ACHN (cell line): ENCODE measurements at places on chromosomes 5 and 9.

DNA sequence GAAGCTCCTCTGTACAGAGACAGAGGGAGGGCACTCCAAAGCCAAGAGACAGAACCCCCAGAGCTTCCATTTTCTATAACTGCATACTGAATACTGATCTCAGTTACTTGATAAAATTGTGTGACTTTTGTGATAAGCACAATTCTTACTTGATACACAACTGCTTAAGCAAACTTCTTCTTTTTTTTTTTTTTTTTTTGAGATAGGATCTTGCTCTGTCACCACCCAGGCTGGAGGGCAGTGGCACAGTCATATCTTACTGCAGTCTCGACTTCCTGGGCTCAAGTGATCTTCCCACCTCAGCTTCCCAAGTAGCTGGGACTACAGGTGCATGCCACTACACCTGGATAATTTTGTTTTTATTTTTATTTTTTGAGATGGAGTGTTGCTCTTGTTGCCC is 252.1 kb upstream of the ZNF608 start:
- no peak for DNase-seq

- DNase-seq, result no peak
These were observed 551.1 kb downstream of the PSAT1 start for GRCh38 chr9:78848061-78848460.

DNA sequence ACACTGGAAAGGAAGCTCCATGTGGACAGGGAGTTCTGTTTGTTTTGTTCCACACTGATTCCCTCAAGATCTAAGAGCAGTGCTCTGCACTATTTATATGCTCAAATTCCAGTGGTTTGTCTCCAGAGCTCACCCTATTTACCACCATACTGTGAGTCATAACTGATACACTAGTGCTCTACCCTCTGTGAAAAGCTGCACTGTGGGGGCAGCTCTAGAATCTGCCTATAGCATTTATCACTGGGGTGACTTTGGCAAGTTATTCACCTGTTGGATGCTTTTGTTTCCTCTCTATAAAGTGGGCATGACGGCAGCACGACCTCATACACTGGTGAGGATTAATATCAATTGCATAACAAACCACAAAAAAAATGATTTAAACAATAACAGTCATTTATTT is 307.8 kb downstream of the NR2F1-AS1 start:
- DNase-seq, result peak; percentile 3

DNA sequence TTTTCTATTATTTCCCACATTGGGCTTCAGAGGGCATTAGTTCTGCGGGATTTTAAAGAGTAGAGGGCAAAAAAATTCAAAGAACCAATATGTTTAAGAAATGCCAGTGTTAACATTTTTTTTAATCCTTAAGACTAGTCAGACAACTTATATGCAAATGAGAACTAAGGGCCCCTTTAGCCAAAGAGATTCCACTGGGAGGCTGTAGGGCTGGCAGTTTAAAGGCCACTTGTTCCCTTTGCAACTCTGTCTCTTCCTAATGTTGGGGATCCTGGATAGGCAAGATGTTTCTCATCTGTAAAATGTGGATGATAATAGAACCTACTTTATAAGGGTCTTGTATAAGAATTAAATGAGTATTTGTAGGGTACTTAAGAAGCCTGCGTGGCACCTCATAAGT is 1395.9 kb downstream of the PTPRD start:
- no peak for DNase-seq

DNA sequence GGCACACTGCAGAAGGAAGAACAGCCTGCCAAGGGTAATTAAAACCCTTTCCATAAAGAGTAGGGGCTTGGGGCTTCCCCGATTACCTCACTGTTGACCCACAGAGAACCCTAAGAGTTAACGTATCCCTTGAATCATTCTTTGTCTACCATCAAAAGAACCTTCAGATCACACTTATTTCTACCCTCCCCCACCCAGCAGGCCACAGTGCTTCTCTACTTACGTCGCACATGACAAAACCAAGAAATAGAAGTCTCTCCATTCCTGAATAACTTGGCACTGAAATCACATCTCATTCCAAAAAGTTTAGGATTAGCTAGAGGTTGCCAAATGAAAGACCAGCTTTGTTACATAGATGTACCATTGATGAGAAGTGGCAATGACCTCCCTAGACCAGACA is 268.7 kb upstream of the GAS1 start:
- no peak for DNase-seq

DNA sequence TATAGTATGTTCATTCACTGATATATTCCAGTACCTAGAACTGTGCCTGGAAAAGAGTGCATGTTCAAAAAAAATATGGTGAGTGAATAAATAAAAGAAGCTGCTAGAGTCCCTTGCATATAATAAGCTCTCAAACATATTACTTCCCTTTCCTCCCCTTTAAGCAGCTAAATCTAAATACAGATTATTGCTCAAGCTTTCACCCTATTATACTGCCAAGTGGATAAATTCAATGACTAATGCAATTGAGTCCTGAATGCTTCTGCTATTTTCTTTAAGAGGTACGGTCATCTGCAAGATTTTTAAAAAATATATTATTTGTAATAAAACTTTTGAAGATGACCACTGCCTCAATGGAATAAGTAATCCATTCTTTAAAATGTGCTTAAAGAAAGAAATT is 248.4 kb downstream of the PLK2 start:
- DNase-seq, result no peak

DNA sequence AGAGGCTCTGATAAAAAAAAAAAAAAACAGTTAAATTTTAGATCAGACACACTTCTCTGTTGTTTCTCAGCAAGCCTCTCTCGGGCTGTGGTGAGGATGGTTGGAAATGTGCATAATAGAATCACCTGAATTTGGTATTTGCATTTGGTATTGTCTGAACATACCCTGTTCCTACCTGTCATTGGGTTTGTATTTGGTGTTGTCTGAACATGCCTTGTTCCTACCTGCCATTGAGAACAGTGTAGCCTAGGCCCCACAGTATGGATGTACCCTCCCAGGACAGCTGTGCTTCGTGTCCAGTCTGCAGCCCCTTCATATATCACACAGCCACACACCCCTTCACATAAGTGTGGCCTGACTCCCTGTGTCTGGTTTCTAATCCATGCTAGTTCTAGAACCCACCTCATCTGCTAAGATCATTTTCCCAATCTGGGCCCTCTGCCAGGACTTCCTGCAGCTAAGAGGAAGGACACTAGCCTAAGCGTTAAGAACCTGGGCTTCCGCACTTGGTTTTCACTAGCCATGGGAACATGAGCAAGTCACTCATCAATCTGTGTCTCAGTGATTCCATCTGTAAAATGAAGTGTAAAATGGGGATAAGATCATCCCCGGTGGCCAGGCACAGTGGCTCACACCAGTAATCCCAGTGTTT is 49.2 kb downstream of the ITGA2 start:
- no peak for DNase-seq

DNA sequence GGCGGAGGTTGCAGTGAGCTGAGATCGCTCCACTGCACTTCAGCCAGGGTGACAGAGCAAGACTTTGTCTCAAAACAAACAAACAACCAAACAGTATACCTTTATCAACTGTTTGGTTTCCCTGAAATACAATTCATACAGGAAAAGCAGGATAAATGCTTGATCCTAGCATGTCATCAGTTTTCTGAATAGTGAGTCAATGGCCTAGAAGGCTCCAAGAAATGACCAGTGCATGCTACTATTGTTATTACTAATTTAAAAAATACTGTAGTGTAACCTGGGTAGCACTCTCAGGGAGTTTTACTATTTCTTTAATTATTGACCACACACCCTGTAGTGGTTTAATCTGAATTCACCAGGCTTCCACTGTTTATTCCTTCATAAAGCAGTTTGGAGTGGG is 101.0 kb upstream of the PTPN3 start:
- DNase-seq, result no peak

- no peak for DNase-seq
These were observed 15.5 kb downstream of the ADAMTS16 start for GRCh38 chr5:5155617-5156016.

- no peak for DNase-seq
These were observed 7.0 kb downstream of the IRX2 start for GRCh38 chr5:2744485-2744884.

- DNase-seq, result peak; percentile 89
These were observed 88.2 kb downstream of the LIFR start for GRCh38 chr5:38468202-38468673.

DNA sequence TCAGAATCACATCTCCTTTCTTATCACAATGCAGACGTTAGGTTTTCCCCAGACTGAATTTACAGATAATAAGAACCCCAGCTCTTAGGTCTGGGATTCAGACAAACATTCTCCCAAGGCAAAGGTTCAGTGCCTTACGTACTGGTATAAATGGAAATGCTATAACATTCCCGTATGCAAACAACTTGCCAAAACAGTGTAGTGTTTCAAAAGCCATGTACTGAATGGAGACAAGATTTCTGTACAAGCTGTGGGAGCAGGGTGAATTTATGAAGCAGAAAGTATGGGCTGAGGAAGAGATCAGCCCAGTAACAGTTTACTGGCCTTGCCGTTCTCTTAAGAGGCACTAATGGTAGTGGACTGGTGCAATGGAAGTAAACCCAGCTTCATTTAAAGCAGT is 225.5 kb upstream of the ZNF462 start:
- no peak for DNase-seq
